Activated T-cell treated with anti-CD3 and anti-CD28 coated beads for 24 hours (primary cell): ENCODE measurements at places on chromosomes 4 and X.

DNA sequence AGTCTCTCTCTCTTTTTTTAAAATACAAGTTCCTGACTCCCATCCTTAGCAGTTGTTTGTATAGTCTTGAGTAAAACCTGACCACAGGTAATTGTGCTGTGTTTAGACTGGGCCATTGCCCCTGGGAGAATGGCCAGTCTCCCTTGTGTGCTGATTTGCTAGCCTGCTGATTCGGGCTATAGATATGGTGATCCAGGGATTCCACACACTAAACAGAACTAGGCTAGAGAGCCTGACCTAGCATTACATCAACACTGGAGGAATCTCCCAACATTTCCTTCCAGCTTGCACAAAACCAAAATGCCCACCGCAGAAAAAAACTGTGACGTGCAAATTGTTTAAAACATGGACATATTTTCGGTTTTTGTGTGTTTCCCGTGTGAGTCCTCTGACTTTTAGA is 5.1 kb downstream of the UPRT start:
- no peak for DNase-seq

- no peak for DNase-seq
Observed at GRCh38 chr4:26261405-26261804, 59.4 kb upstream of the RBPJ start.

DNA sequence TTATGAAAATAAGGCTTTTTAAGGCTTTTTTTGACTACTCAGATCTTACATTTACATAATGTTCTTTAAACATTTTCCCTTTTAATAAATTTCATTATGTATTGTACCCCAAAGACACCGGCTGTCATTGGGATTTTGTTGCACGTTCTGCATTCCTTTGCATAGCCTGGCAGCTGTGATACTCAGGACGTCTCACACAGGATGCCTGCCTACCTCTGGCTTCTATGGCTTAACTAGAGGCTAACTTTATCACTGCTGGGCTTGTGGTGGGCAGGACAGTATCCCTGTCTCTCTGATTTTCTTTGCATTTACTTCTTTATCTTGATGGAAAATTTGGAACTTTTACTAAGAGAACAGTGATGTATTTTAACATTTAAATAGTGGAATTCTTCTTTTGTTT is 147.8 kb downstream of the BMPR1B start:
- no peak for DNase-seq

DNA sequence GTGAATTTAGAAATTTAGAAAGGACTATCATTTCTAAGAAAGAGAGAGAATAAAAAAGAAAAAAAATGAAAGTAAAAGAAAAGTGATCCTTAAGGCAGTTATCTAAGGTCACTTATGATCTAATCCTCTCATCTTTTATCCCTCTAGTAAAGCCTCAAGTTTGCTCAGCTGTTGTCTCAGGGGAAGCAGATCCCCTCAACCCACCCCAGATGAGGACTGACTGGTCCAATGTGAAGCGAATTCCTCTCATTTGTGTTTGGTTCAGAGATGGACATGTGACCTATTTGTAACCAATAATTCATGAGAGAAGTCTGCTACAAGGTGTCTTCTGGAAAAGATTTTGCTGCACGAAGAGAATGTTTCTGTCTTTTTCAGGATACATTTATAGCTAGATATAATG is 1591.3 kb downstream of the ADGRL3 start:
- DNase-seq: no peak

GRCh38 chrX:130108647-130109428 is 1.5 kb downstream of the ELF4 start:
- no peak for DNase-seq

DNA sequence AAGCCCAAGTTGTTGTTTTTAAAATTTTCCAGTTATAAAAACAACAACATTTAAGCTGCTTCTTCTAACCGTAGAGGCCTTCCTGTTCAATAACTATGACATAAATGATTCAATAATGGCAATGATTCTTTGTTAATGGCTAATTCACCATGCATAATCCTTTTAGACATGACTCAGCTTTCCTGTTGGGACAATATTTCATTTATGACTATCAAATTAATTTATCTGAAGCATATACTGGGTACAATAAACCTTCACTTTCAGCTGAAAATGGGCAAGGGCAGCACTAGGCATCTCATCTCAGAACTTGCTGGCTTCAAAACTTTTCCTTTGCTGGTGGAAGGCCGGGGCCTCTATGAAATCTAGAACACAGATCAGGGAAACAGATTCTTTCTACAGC is 38.9 kb downstream of the TBC1D9 start:
- no peak for DNase-seq

DNA sequence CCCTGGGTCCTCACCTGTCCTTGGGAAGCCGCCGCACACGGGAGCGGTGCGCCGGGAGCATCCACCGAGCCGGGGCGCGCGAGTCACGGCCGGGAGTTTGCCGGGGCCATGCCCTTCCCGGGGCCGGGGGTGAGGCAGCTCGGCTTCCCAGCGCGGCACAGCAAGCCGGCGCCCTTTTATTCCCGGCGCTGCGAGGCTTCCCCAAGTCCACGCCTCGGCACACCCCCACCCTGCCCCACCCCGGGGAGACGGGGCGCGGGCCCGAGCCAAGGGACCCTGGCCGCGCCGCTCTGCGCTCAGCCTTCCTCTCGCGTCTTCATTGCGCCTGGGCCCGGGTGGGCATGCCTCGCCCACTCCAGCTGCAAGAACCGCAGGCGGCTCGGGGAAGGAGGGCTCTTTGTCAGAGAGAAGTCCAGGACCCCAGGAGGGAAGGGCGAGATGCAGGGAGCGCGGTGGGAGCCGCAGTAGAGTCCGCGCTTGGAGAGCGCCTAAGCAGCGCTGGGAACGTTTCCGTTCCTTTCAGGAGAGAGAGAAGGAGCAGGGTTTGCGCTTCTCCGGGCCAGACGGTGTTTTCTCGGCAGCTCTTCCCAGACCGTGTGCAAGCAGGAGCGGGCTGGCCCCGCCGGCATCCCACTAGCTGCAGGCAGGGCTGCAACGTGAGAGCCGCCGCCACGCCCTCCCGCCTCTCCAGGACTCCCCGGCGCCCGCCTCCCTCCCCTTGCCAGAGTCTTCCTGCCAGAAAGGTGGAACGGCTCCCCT is at the start of gene MXRA5:
Gene MXRA5, minus strand, starts transcription at position 152 of the 759 bp plus-strand sequence. CDS start 2,819 bp downstream, outside the sequence.
- DNase-seq: no peak

GRCh38 chr4:120877021-120877420 is 45.5 kb downstream of the PRDM5 start:
- DNase-seq: no peak

DNA sequence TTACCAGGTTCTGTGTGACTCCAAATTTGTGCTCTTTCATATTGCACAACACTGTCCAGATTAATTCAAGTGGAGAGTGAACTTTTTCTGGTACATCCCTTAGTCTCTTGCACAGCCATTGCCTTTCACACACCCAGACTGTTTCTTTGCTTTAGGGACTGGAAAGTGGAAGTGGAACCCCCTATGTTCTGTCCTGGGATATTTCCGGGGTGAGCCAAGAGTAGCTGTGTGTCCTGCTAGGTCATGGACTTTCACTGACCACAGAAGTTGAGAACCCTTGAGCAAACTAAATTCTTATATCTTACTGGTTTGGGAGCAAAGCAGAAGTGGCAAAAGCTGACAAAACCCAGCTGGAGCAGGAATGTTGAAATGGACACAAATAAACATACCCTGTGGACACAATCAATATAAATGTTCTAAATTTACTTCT is 10.3 kb upstream of the VSIG4 start:
- no peak for DNase-seq

DNA sequence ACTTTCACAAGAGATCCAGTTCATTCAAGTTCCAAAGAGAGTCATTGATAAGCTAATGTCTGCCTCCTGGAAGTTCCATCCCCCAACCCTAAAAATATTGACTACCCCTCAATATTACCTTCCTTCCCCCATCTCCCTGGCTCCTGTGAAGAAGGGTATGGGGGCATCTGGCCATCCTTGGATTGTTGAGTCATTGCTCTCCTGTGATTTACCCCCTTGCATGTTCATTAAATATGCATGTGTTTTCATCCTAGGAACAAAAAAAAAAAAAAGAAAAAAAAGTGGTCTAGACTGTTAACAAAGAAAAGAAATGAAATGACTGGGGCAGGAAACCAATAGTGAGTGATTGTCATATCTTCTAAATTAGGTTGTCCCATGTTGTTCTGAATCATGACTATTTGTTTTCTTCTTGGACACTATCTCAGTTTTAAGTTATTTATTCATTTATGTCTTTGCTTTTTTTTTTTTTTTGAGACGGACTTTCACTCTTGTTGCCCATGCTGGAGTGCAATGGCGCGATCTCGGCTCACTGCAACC is 51.9 kb upstream of the HUWE1 start:
- DNase-seq: no peak

DNA sequence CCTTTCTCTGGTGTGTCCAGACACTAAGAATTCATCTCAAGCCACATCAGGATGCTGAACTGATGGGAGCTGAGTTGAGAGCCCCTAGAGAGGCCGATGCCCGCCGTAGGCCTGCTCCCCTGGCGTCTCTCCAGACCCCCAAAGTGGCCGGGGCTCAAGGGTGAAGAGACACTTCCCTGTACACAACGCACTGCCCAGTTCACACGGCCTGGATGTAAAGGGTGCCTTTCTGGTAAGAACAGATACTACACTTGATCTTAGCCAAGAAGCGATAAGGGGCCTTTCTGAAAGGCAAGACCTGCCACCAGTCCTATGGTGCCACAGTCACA is 5.1 kb upstream of the TREX2 start:
- DNase-seq: no peak

- no peak for DNase-seq
Observed at GRCh38 chr4:106195435-106195950, 120.5 kb downstream of the TBCK start.
